ENCODE measurements at places on chromosomes 13 and 19. TPM values are rescaled to one million over a fixed set of nuclear protein-coding genes. Genes with fewer than 3 reads are reported as not detected.

Gene SAFB2
- total RNA-seq: 111 TPM

Gene DACT3
- 7.6 TPM for total RNA-seq

Gene CYP4F12
- 2.7 TPM for total RNA-seq

DNA sequence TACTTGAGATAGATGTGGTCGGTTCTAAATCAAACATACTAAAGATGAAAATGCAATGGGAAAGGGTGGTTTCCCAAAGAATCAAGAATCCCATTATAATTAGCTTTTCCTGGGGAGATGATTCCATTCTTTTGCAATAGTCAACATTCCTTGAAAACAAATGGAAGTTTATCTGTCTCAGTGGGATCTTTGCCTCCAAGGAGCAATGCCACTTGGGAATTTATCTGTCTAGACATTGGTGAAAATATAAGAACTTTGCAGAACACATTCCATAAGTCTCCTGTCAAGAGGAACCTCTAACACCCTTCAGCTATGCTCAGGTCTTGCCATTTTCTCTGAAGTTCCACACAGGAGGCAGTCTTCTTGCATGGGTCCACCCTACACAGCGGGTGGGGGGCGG lies 152.5 kb downstream of the KCTD12 start:
- no peak overlapping the region for H3K27ac ChIP-seq
- no peaks in the 10 kb centered on the region for H3K36me3 ChIP-seq
- no peaks in the 10 kb centered on the region for H3K27me3 ChIP-seq
- H3K4me1 ChIP-seq: no peaks in the 10 kb centered on the region
- no peak for DNase-seq
- H3K4me3 ChIP-seq: no peak overlapping the region

- H3K4me3 ChIP-seq: no peak overlapping the region
- peaks cover 23% of the 10 kb centered on the region for H3K4me1 ChIP-seq
- no peaks in the 10 kb centered on the region for H3K36me3 ChIP-seq
- H3K27ac ChIP-seq: no peak overlapping the region
- no peaks in the 10 kb centered on the region for H3K27me3 ChIP-seq
Observed at GRCh38 chr13:110244976-110245375, 62.0 kb downstream of the COL4A1 start.

Data from ovary (tissue), 10 donors.